Amygdala (tissue), 56 donors: ENCODE measurements at places on chromosomes 6 and 20.

DNA sequence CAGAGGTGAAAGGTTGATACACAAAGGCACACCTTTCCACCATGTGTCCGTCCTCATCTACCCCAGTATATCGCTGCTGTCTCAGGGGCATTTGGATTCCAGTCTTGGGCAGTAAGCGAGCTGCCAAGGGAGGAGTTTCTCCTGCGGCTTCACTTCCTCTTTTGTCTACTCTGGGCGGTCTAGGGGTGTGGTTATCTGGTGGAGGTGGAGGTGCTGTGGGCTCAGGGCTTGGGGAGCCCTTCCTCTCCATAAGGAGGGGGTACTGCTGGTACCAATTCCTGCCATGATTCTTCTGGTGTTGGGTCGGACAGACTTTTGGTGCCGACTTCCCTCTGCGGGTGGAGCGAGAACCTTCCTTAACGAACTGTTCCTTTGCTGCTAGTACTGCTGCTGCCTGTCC, 31.9 kb upstream of the FABP7 start:
- no peak for DNase-seq

- no peak for DNase-seq
Measured at GRCh38 chr20:20211274-20211987, 156.5 kb upstream of the INSM1 start.

DNA sequence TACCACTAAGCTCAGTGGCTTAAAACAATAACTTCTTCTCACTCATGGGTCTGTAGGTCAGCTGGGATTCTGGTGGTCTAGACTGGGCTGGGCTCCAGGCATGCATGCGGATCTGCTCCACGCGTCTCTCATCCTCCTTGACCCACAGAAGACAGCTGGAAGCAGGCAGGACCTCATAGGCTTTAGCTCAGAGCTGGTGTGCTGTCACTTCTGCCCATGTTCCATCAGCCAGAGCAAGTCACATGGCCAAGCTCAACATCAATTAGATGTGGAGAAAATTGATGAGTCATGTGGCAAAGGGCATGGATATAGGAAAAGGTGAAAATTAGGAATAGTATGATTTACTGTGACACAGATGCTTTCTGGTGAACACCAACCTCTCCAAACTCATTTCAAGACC, 57.4 kb upstream of the PSMF1 start:
- no peak for DNase-seq

DNA sequence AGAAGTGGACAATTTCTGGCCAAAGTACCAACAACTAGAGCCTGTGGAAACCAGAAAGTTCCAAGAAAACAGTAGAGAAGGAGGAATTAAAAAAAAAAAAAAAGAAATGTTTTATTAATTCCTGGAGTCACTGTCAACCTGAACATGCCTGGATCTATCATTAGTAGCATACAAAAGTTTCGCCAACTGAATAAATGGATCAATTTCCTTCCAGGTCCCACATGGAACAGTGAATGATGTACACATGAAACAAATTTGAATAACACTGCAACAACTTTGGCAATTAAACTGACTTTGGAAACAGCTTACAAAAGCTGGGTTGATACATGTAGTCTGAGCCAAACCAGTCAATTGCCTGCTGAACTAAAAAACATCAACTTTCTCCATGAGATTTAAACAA, 90.0 kb upstream of the HMGCLL1 start:
- no peak for DNase-seq

- DNase-seq: no peak
Measured at GRCh38 chr6:169070506-169071176, 183.0 kb downstream of the THBS2 start.

- DNase-seq: no peak
Measured at GRCh38 chr6:169271158-169271876, 17.7 kb upstream of the THBS2 start.

GRCh38 chr20:45087814-45088213, 13.1 kb downstream of the KCNS1 start:
- DNase-seq: no peak
